Upper lobe of right lung (tissue), 1 donor: ENCODE measurements at places on chromosomes 5 and 9. TPM values are rescaled to one million over a fixed set of nuclear protein-coding genes. Genes with fewer than 3 reads are reported as not detected.

DNA sequence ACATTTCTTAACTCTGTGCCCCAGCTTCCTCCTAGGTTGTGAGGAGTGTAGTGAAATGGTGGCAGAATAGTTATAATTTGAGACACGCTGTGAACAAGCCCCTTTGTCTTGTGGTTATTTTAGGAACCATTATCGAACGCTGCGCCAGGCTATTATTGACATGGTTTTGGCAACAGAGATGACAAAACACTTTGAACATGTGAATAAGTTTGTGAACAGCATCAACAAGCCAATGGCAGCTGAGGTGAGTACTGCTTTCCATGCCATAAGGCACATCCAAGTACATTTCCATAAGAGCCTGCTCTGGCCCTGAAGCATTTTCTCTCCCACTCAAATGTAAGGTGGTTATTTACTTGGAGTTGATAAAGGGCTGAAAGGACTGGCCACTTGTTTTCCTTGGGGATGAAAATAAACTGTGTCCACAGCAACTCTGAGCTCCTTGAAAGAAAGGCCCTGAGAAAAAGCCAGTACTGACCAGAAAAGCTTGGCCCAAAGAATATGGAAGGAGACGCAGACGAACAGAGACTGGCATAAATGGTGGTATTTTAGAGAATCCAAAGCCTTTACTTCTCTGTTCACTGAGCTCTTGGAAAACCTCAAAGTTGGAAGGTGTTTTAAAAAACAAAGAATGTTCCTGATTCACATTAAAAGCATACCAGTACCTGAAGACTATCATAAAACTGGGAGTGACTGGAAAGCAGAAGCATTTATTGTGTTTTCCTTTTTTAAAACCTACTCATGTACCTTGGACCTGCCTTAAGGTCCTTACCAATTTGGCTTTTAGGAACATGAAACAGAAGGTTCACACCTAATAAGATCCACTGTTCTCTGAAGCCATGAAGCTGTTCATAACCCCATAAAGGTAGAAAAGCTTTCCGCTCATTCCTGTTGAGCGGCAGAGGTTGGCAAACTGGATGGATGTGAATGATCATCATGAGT lies 72.2 kb downstream of the WDR41 start:
- H3K27ac ChIP-seq: no peak overlapping the region
- no peaks in the 10 kb centered on the region for H3K4me1 ChIP-seq
- H3K4me3 ChIP-seq: no peak overlapping the region
- DNase-seq: no peak
- no peaks in the 10 kb centered on the region for H3K36me3 ChIP-seq
- no peaks in the 10 kb centered on the region for H3K27me3 ChIP-seq

BARHL1 gene
- not detected for total RNA-seq

DNA sequence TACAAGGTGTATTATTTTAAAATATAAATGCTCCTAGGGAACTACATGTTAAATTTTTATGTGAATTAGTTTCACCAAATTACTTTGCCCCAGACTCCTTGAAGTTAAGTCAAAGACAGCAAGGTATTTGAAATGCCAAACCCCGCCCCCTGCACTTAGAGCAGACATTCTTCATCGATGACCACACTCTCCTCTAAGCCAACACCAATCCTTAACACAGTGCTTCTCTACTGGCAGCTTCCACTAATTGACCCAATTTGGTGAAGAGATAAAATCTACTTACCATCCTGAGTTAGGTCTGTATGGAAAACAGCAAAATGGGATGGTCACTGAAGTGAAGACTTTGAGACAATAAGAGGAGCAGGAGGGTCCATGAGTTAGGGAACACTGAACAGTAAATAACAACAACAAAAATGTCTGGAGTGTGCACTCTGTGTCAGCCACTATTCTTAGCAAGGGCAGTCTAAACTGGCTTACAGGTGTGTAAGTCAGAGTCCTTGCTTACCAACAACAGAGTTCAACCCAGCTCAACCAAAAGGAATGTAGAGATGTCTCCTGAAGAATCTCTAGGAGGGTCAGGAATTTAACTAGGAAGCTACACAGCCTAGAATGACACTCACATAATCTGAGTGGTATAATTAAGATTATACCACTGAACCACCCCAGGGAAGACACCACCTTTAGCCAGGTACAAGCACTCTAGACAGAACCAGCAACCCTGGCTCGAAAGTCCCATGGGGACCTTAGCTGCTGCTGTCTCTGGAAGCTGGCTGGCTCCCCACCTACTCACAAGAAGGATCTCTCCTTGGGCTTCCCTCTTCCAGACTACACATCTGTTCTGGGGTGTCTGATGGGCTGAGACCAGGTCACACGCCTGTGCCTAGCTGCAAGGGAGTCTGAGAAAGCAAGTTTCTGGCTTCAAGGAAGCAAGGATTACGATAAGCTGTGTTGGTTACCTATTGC lies 8.8 kb upstream of the UBE2QL1 start:
- H3K4me3 ChIP-seq: no peak overlapping the region
- H3K36me3 ChIP-seq: no peaks in the 10 kb centered on the region
- no peaks in the 10 kb centered on the region for H3K4me1 ChIP-seq
- H3K27me3 ChIP-seq: peaks cover 9% of the 10 kb centered on the region
- no peak overlapping the region for H3K27ac ChIP-seq

GPR21 gene
- 3.3 TPM for total RNA-seq

- no peak overlapping the region for H3K27ac ChIP-seq
- no peaks in the 10 kb centered on the region for H3K36me3 ChIP-seq
- no peak overlapping the region for H3K4me3 ChIP-seq
- peaks cover 20% of the 10 kb centered on the region for H3K4me1 ChIP-seq
Measured at GRCh38 chr5:78499485-78499884, 139.1 kb downstream of the SCAMP1 start.

RBM22 gene
- 51.2 TPM for total RNA-seq
